ENCODE measurements at places on chromosomes 16 and 17.

DNA sequence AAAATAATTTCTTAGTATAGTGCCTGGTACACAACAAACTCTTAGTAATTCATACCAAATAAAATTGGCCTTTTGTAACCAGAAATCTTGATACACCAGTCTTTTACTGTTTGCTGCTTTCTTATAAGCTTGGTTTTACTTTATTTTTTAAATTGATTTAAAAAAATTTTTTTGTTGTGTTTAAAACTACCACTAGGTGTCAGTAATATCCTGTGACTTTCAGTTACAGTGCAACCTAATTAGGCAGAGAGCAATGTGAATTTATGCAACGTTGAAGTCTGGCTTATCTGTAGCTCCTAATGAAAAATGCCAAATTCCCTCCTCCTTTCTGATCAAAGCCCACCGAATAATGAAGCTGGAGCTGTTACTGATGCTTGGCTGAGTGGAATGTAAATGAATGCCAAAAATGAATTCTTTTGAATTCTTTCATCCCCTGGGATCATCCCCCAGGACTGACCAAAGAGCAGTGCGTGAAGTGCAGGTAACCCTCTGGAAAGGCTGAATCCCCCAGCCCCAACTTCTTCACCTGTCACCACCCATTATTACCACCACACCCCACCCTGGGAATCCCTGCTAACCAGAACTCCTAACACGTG lies 3.8 kb downstream of the ERCC4 start:
- no peak for DNase-seq

- DNase-seq = no peak
Observed at GRCh38 chr16:77085981-77086380, 105.0 kb upstream of the MON1B start.

DNA sequence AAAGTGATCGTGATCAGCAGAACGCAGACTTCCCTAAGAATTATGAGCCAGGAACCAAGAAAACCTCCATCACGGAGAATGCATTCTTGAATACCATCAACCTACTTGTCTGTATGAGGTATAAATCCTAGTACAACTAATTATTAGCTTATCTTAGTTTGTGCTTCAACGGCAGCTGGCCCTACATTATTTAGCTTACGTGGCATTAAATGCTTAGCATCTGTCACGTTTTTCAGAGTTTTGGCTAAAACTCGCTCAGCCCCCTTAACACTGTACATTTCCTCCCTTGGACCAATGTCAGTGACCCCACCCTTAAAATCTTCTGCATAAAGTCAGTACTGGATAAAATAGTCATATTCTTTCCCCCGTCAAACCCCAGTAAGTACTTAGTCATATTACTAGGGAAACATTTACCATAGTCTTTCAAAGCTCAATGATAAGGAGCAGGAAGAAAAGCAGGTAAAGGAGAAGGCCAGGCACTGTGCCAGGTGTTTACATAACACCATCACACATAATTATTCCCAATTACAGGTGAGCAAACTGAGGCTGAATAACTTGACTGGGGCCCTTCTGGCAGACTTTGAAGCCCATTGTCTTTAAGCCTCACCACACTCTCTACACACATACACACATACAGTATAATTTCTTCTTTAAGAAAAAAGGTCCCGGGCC lies 16.6 kb upstream of the TXNDC11 start:
- DNase-seq = no peak

DNA sequence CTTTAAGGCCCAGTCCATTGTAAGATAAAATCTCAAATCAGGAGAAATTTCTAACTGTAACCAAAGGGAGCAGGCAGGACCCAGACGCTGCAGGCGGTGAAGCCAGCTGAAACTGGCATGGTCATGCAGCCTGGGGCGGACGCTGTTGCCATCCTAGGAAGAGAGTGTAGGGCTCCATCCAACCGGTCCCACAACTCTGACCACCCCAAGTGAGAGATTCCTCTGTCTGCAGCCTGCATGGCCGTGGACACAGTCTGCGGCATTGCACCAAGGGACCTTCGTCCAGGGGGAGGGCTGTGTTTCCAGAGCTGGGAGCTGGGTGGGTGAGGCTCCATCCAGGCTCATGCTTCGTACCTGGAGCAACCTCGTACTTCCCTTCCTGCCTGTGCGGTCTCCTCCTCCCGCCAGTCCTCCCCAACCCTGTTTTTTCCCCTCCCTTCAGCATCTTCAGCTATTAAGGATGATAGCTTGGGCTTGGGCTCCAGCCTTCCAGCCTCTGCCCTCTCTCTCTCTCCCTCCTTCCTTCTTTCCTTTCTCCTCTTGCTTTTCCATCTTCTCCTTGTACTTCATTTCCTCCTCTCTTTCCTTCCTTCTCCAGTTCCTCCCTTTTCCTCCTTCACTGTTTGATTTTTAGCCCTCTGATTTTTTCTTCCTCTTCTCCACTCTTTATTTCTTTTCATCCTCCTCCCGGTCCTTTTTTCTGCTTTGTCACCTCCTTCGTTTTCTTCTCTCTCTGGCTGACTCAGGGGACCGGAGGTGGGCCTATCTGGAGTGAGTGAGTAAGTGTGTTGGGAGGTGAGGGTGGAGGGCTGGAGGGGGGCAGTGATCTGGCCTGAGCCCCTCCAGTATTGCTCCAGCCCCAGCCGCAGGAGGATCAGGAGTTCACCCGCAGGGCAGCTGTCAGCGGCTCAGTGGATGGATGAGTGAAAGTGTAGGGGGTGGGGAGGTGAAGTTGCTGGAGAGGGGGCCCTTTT lies 17.0 kb upstream of the LHX1 start:
- no peak for DNase-seq

- no peak for DNase-seq
Observed at GRCh38 chr16:65355706-65356105, 233.8 kb upstream of the CDH11 start.

DNA sequence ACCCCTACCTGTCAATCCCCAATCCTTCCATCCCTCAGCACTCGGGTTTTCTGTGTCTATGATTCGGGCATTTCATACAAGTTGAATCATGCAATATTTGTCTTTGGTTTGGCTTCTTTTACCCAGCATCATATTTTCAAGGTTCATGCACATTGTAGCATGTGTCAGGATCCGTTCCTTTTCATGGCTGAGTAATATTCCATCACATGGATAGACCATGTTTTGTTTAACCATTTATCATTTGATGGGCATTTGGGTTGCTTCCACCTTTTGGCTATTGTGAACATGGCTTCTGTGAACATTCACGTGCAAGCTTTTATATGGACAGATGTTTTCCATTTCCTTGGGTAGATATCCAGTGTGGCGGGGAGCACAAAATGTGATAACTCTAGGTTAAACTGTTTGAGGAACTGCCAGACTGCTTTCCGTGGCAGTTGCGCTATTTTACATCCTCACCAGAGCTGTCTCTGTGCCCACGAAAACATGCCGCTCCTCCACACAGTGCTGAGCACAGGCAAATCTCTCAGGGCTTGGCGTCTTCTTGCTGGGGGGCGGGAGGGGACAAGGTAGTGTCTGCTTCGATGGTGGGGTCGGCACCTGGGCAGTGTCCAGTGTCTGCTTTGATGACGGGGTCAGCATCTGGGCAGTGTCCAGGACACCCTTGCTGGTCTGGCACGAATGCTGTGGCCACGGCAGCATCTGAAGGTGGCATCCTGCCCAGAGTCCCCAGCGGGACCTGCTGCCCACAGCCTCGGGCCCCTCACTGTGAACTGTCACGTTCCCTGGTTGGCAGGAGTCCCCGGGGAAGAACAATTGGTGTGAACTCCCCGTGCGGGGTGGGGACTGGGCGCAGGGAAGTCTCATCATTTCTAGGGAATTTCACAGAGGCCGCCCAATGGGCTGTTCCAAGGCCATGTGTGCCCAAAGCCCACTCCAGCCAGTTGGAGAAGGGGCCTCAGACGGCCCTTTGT lies 32.4 kb upstream of the JPH3 start:
- DNase-seq = no peak

DNA sequence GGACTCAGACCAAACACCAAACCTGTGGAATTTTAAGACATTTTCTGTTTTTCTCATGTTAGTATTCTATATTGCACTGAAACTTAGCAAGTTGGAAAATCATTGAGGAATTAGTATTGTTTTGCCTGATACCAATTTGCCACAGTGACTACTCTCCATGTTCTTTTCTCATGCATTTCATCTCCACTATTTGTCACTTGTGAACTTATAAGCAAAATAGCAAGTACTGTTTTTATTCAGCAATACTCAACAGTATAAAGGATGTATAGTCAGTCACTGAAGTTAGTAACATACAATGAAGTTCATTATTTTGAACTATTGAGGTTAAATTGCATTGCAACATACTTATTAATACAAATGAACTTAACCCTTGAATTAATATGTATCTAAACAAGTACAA lies 5.8 kb upstream of the VPS35L start:
- DNase-seq = no peak

- DNase-seq = no peak
Observed at GRCh38 chr17:8555062-8555461, 75.5 kb downstream of the MYH10 start.

- DNase-seq = no peak
Observed at GRCh38 chr17:32227910-32228309, 37.7 kb upstream of the RHBDL3 start.

- DNase-seq = no peak
Observed at GRCh38 chr16:50613964-50614474, 65.8 kb downstream of the NKD1 start.

GRCh38 chr17:10792151-10792550 lies 11.7 kb downstream of the TMEM238L start:
- DNase-seq = no peak

GRCh38 chr17:20284022-20284421 lies 183.3 kb downstream of the LGALS9B start:
- no peak for DNase-seq

- DNase-seq = no peak
Observed at GRCh38 chr17:236641-237405, 55.4 kb upstream of the DOC2B start.

DNA sequence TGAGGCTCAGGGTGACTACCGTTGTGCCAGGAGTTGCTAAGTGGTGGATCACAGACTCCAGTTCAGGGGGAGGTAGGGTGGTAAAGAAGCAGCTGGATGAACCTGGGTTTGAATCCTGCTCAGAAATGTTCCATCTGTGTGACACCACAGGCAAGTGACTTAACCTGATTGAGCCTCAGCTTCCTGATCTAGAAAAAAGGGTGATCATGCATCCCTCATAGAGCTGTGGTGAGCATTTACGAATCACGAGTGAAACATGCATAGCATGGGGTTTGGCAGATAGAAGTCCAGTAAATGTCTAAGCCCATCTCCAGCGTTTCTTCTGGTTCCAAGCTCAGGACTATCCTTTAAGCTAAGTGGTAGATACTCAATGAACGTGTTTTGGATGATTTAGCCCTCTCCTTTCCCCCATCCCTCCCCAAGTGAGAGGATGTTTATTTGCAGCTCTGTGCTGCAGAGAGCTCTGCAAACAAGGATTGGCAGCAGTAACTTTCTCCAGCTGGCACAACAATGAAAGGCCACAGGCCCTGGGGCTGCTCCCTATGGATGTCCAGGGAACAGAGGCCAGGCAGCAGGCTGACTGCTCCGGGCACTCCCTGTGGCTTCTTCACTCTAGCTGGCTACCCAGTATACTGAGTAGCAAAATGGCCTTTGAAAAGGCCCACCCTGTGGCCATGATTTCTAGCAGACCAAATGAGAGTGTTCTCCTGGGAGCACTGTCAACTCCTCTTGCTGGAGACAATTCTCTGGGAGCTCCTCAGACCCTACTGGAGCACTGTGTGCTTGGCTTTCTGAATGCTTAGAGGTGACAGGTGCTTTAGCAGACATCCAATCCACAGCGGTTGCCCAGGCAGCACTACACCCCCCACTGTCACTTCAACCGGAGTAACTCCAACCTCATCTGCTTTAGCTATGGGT lies 21.3 kb downstream of the CA4 start:
- no peak for DNase-seq

- DNase-seq = no peak
Observed at GRCh38 chr17:56751145-56751738, 82.5 kb downstream of the C17orf67 start.

GRCh38 chr17:65855245-65855644 lies 293.8 kb upstream of the AXIN2 start:
- DNase-seq = no peak

DNA sequence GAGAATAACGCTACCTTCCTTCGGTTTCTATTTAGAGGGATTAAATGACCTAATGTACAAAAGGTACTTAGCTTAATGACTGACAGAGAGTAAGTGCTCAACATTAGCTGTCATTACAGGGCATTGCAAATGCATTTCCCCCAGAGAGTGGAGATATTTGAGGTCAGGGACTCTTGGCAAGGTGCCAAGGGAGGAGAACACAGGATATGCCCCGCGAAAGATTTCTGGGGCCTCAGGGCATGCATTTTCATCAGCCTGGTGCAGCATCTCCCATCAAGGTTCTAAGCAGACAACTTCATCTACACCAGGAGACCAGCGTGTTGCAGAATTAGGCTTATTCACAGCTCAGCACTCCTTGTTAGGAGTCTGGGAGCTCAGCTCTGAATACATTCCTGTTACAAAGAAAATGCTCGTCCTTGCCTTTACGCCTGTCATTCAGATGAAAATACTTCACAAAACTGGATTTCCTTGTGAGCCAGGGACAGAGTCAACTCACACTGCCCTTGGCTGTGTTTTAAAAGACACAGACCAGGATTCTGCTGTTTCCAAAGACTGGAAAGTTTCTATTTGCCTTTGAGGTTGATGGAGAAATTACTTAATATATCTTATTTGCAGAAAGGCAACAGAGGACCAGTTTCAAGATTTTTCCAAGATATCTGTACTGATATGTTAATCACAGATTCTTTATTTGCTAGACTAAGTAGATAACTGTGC lies 108.2 kb downstream of the VAT1L start:
- no peak for DNase-seq

GRCh38 chr16:89955001-89955685 lies 6.6 kb downstream of the DEF8 start:
- DNase-seq = no peak

DNA sequence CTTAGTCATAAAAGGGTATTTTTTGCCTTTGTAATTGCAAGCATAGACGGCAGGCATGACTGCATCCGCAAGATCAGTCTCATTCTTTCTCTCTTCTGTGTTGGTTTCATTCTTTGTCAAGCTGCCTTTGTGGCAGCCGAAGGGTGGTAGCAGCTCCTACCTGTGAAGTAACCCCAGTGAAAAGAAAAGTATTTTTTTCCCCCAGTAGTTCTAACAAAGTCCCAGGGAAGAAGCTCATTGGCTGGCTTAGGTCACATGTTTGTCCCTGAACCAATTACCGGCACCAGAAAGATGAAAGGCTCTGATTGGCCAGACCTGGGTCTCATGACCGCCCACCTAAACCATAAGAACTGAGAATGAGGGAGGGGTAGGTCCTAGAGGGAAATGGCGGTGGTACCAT lies 110.7 kb downstream of the RAP1GAP2 start:
- DNase-seq = no peak

GRCh38 chr17:17387498-17388362 lies 84.6 kb downstream of the NT5M start:
- DNase-seq = peak; percentile 66

GRCh38 chr17:54451051-54451450 lies 449.6 kb upstream of the TOM1L1 start:
- DNase-seq = no peak

Data from thyroid gland (tissue), 4 donors.